Stimulated activated CD4-positive, alpha-beta T cell treated with anti-CD3 and anti-CD28 coated beads, Interleukin-1b, Interleukin-23, amount 100 ng/mL, for 24 hours (primary cell): ENCODE measurements at places on chromosomes 1 and 21.

DNA sequence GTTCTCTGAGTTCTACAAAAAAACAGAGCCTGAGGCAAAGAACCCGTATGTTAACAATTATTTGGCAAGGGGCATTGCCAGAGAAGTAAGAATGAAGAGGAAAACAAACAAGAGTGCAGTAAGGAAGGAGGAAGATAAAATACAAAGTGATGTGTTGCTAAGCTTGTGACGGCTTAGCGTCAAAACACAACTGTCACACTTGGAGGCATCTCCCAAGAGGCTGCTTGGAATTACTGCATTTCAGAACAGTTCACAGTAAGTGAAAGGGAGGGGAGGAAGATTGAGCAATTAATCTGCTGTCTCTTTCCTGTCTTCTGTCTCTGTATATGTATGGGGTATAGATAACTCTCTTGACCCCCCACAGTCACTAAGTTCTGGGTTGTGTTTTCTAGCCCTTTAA is 1017.0 kb upstream of the TMPRSS15 start:
- no peak for DNase-seq

DNA sequence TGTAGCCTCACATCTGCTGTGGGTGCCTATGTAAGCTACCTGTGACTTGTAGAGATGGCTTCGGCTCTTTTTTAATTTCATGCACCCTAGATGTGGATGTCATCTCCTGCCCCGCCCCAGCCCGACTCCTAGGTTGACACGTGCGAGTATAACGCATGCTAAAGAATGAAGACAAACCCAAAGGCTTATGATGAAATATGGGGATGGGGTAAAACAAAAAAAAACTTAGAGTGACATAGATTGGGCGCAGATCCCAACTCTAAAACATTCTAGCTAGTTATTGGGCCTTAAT is 613 bp upstream of the ERO1B start:
- no peak for DNase-seq

DNA sequence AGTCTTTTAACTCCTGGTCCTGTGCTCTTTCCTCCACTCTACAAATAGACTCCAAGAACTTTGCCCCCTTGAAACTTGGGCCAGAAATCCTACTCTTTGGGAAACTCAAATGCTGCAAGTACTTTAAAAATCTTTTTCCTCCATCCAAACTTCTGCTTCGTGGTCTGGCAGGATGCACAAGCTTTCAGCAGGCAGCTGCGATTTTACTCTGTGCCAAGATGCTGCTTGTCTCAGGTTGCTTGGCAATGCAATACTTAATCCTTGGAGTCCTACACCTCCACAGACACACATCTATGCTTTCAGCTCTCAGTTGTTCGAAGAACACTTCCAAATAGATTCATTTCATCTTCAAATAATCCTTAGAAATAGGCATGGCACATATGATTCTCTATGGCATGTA is 435.3 kb upstream of the USP24 start:
- no peak for DNase-seq

DNA sequence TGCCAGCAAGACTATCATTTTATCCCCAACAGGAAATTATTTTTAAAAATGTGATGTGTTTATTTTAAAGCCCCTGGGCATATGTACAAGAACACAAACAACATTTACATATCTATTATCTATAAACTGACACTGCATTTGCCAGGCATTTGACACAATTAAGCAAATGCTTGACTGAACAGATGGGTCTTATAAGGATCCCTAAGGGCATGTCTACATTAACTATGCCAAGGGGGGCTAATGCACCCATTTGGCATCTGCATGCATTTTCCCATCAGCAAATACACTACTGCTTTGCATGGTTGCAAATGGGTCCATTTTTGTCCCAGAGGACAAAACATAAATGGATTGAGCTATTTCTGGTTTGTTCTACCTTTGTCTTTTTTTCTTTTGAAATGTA is 884.8 kb upstream of the B3GALT2 start:
- DNase-seq, result no peak

GRCh38 chr1:85998105-85998855 is 158.3 kb downstream of the COL24A1 start:
- no peak for DNase-seq

GRCh38 chr1:180270530-180271271 is 40.6 kb downstream of the LHX4 start:
- DNase-seq, result no peak

DNA sequence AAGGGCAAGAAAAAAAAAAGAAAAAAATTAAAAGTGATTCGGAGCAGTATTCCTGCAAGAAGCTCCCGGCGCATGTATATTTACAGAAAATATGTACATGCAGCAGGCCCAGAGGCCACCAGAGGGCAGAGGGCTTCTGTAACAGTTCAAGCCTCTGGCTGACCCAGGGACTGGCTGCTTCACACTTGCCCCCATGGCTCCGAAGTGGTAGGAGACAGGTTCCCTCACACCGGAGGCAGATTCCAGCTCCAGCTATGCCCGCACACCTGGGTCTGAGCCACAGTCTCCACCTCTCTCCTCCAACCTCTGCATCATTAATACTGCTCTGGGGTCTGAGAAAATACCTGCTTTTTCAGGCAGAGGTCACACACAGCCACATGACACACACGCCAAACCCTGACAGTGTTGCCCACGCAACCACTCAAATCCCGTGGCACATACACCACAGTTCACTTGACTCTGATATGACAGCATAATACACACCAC is 2.2 kb upstream of the ARHGAP30 start:
- no peak for DNase-seq

- DNase-seq, result no peak
These were observed 92.5 kb upstream of the KRTAP19-8 start for GRCh38 chr21:31130821-31131220.

- DNase-seq, result no peak
These were observed 310.9 kb downstream of the MATN1 start for GRCh38 chr1:30412241-30413110.
